ENCODE measurements at places on chromosomes 5 and 9.

GRCh38 chr9:3447788-3448187 is 78.0 kb downstream of the RFX3 start:
- no peak for DNase-seq

GRCh38 chr5:154221371-154221896 is 30.9 kb downstream of the GALNT10 start:
- DNase-seq: peak; percentile 71

- no peak for DNase-seq
These were observed 943.7 kb downstream of the CDH18 start for GRCh38 chr5:19044311-19044710.

GRCh38 chr9:127384901-127385300 is 12.1 kb upstream of the SLC2A8 start:
- DNase-seq: no peak

- DNase-seq: no peak
These were observed 114.1 kb downstream of the DAPK1 start for GRCh38 chr9:87611776-87612175.

DNA sequence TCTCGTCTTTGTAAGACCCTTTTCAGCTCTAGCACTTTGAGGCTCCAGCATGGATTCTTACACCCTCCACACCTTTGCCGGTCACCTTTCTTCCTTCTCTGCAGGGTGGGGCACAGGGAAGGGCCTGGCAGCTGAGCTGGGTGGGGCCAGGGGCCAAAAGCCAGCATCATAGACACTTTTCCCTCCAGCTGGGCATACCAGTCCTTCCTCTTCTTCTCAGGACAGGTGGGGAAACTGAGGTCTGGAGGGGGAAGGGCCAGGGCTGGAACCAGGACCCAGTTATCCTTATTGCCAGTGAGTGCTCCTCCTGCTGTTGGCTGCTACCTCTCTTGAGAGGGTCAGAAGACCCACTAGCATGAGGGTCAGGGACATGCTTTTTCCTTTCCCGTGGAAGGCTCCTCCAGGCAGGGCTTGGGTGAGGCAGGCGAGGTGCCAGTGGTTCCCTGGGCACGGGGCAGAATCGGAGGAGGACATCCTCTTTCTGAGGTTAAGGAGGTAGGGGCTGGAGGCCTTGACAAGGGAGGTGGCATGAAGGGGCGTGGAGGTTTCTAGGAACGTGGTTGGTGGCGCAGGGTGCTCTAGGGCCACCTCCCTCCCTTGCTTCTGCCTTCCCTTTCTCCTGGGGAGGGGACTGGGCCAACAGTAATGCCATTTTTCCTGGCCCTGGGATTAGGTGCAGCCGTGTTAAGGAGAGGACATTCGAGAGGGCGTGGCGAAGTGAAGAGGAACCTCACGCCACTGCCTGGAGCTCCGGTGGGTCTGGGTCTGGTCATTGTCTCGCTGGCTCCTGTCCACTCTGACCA is at the start of gene NDST1:
Gene NDST1, plus strand, starts transcription at position 658 of the 803 bp plus-strand sequence. CDS start 13,124 bp downstream, outside the sequence.
- no peak for DNase-seq

Data from CD4-positive, alpha-beta T cell treated with Interleukin-17A for 1 hour (primary cell).